ENCODE measurements at places on chromosomes 12 and 14.

DNA sequence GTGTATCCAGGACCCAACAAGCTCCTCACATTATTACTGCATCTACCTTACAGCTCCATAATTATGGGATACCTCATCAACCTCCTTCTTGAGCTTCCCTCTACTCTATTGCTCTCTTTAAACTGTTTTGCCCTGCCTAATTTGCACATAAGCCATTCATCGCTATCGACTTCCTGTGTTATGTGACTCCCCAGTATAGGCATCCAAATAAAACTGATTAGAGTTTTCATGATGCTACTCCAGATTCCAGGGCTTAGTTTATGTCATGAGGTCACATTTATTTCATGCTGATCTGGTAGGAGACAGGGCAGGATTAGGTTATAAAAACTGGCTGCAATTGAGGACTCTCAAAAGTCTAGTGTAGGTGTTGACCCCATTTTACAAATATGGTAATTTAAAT lies 569.9 kb upstream of the MGAT4C start:
- no peak for DNase-seq

DNA sequence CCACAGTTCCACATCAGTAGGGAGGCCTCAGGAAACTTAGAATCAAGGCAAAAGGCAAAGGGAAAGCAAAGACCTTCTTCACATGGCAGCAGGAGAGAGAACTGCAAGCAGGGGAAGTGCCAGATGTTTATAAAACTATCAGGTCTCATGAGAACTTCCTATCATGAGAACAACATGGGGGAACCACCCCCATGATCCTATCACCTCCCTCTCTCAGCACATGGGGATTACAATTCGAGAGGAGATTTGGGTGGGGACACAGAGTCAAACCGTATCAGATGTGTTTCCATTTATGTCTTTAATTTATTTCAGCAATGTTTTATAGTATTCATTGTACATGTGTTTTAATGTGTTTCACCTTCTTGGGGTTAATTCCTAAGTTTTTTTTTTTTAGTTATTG lies 25.8 kb downstream of the METAP2 start:
- no peak for DNase-seq

DNA sequence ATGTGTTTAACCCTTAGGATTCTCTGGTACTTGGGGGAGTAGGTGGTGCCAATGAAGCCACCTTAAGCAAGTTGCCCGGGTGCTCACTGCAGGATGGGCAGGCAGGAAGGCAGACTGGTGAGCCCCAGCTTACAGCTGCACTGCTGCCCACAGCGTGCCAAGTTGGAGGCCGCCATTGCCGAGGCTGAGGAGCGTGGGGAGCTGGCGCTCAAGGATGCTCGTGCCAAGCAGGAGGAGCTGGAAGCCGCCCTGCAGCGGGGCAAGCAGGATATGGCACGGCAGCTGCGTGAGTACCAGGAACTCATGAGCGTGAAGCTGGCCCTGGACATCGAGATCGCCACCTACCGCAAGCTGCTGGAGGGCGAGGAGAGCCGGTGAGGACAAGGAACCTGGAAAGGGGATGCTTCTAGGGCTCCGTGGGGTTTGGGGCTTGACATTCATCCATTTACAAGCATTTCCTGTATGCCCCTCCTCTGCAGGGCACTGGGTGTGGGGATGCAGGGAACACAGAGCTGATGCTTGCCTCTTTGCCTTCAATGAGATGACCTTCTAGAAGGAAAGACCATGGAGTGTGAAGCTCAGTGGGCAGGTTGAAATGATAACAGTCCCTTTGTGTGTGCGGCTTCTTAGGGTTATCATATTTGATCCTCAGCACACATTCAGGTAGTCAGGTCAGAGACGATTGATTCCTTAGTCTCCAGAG lies 12.4 kb downstream of the KRT7 start:
- no peak for DNase-seq

DNA sequence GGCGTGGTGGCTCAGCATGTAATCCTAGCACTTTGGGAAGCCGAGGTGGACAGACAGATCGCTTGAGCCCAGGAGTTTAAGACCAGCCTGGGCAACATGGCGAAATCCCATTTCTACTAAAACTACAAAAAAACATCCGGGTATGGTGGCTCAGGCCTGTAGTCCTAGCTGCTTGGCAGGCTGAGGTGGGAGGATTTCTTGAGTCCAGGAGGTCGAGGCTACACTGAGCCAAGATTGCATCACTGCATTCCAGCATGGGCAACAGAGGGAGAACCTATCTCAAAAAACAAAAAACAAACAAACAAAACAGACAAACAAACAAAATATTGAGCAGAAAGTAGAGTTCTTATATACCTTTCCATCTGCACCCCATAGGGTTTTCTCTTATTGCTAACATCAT lies 9.0 kb upstream of the SLC25A21 start:
- DNase-seq, result no peak

- DNase-seq, result no peak
Measured at GRCh38 chr12:120363274-120363855, 5.6 kb downstream of the MSI1 start.

GRCh38 chr12:49577589-49578315 lies 9.8 kb upstream of the MCRS1 start:
- DNase-seq, result no peak
